ENCODE measurements at places on chromosomes 6 and 20. TPM values are rescaled to one million over a fixed set of nuclear protein-coding genes. Genes with fewer than 3 reads are reported as not detected.

DNA sequence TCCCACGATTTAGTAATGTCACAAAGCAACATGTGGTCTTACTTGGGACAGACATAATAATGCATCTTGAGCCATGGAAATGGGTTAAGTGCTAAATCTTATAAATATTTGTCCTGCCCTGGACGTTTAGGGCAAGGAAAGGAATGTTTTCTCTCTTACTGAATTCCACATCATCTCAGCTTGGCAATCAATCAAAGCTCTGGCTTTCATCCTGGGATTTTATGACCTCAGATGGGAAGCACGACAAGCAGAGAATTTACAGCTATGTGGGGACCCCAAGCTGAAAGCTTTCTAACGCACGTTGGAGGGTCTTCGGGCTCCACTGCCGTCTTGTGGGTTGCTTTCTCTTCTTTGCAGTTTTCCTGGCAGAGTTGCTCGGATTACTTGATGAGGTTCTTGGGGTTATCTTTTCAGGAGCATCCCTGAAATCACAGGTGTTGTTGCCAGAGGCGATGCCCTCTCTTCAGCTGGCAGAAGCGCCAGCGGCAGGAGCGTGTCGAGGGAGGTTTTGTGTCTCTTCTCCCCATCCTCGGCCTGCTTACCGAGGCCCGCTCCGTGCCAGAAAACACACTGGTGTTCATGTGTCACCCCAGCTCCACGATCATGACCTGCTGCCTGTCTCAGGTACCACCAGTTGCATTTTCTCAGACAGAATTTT, 73.4 kb upstream of the FRMD1 start:
- DNase-seq = no peak

SLC24A3 gene
- total RNA-seq = 2.0 TPM

PRKN gene
- total RNA-seq = 15.9 TPM

GRCh38 chr6:168132531-168133167, 53.6 kb upstream of the FRMD1 start:
- DNase-seq = no peak

CTAGE9 gene
- not detected for total RNA-seq

DNA sequence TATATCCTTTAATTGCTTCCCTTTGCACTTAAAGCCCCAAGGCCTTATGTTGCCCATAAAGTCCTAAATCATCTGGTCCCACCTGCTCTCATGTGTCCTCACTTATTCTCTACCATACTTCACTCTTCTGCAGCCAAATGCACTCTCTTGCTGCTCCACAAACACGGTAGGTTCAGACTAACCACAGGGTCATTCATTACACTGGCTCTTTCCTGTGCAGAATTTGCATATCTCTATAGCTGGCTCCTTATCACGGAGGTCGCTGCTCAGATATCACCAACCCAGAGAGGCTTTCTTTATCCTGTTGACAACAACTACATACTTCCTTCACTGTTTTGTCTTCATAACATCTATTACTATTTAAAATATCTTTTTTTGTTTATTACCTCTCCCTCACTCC, 86.8 kb downstream of the MOXD1 start:
- DNase-seq = no peak

DNA sequence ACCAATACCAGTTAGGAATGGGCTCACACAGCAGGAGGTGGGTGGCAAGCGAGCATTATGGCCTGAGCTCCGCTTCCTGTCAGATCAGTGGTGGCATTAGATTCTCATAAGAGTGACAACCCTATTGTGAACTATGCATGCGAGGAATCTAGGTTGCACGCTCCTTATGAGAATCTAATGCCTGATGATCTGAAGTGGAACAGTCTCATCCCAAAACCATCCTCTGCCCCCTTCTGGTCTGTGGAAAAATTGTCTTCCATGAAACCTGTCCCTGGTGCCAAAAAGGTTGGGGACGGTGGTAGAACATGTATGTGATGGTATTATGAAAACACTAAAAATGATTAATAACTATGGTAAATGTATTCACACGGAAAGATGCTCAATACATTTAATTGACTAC, 99.7 kb upstream of the HIVEP1 start:
- no peak for DNase-seq

CST1 gene
- 2.5 TPM for total RNA-seq

GRCh38 chr6:2179241-2179640, 66.2 kb downstream of the GMDS start:
- DNase-seq = no peak

C6orf141 gene
- total RNA-seq = 7.6 TPM

DNA sequence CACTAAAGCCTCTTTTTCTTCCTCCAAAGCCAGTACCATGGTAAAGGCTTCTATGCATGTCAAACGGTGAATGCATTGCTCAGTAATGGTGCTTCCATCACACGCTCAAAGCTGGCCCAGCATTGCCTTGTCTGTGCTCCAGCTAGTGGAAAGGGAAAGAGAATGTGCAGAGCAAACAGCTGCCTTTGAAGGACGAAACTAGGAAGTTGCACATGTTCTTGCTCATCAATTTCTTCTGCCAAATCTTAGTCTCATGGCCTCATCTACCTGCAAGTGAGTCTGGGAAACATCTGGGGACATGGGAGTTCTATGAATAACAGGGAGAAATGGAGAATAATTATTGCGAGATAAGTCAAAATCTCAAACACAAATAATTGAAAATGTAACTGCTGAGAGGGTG, 216.5 kb upstream of the SSTR4 start:
- no peak for DNase-seq

DNA sequence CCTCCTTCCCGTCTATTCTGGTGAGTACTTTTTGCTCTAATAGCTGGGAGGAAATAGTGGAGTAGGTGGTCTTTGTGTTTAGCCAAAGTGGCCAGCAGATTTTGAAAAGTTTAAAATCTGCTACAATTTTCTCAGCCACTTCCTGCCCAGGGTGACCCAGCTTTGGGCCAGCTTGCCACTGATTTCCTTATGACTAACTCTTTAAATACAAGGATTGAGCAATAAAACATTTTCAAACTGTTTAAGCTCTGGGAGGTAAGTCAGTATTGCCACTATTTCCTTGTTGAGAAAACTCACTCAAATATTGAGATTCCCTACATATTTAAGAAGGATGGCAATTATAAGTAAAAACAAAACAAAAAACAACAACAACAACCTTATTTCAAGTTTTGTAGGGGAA, 54.5 kb downstream of the TRMT11 start:
- no peak for DNase-seq

GRCh38 chr6:138441965-138442364, 37.9 kb downstream of the HEBP2 start:
- no peak for DNase-seq

DNA sequence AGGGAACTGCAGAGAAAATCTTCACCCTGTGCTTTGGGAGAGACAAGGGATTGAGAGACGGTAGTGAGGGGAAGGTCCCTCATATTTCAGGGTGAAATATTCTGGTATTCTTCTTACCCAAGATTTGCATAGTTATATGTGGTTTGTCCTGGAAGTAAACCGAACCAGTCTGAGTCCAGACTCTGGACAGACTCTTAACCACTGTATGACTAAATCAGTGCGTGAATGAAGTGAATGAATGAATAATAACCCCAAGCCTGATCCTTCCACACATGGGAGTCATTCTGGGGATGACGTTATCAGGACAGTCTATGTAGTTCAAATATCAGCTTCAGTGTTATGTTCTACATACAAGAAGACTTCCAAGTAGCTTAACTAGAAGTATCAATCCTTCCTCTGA, 690.7 kb downstream of the KIF16B start:
- no peak for DNase-seq

GRCh38 chr20:48026981-48027592, 241.8 kb upstream of the SULF2 start:
- no peak for DNase-seq

ASIP gene
- 3.0 TPM for total RNA-seq

DNA sequence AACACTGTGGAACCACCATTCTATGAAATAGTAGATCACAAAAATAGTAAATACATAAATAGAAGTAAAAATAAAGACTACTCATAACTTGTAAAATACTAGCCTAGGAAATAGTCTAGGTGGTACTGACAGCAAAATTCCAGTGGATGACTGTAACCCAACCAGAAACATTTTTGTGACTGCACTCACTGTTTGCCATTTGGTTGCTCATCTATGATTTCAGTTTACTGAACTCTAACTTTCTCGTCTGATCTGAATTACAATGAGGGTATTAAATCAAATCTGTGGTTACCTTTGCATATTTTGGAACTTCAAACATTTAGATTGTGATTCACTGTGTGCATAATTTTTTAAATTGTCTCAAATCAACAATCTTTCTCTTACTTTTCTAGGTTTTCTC, 151.1 kb downstream of the KHDC1L start:
- DNase-seq = no peak

GRCh38 chr20:51253280-51253679, 230.4 kb upstream of the KCNG1 start:
- DNase-seq = no peak

GRCh38 chr20:10670501-10671220, 3.1 kb downstream of the JAG1 start:
- no peak for DNase-seq

WFDC5 gene
- total RNA-seq = not detected

PGK2 gene
- total RNA-seq = not detected

DNA sequence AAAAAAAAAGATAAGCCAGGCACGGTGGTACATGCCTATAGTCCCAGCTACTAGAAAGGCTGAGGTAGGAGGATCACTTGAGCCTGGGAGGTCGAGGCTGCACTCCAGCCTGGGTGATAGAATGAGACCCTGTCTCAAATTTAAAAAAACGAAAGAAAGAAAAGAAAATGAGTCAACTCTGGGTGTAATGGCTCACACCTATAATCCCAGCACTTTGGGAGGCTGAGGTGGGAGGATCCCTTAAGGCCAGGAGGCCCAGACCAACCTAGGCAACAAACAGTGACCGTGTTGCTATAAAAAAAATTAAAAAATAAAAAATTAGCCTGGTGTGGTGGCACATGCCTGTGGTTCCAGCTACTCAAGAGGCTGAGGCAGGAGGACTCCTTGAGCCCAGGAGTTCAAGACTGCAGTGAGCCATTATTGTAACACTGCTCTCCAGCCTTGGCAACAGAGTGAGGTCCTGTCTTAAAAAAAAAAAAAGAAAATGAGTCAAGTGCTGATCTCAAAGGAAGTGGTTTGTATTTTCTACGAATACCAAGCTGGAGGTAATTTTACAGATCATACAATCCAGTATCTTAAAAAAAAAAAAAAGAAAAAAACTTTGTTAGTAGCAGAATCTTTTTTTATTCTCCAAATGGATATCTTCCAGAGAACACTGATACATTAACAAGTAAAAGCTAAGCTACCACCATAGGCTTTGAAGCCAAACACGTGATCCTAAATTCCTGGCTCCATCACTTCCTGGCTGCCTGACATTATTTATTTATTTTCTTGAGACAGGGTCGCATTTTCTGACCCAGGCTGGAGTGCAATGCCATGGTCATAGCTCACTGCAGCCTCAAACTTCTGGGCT, 5.7 kb downstream of the COMMD7 start:
- DNase-seq = no peak

BMP6 gene
- total RNA-seq = 9.0 TPM

GRCh38 chr6:126066053-126067048, 80.0 kb downstream of the TRMT11 start:
- no peak for DNase-seq

DNA sequence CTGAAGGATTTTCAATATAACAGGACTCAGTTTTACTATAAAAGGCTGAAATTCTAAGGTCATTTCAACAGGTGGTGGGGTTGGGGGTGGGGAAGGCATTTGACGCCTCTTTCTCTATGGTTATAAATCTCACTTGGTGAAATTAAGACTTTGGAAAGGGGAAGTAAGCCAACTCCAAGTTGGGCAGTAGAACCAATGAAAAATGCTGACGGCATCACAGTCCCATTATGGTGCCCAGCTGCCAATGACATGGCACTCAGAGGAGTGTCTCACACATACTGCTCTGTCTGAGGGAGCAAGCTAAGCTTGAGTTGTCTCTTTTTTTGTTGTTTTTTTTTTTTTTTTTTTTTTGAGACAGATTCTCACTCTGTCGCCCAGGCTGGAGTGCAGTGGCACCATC, 4.7 kb downstream of the SLC16A10 start:
- DNase-seq = no peak

- no peak for DNase-seq
Observed at GRCh38 chr6:30957716-30958115, 16.9 kb downstream of the MUCL3 start.

- no peak for DNase-seq
Observed at GRCh38 chr6:3458706-3459421, 2.0 kb upstream of the SLC22A23 start.

- DNase-seq = no peak
Observed at GRCh38 chr6:16698162-16698533, 63.1 kb downstream of the ATXN1 start.

GLP1R gene
- total RNA-seq = 1.6 TPM

SLA2 gene
- total RNA-seq = 0.49 TPM

DNA sequence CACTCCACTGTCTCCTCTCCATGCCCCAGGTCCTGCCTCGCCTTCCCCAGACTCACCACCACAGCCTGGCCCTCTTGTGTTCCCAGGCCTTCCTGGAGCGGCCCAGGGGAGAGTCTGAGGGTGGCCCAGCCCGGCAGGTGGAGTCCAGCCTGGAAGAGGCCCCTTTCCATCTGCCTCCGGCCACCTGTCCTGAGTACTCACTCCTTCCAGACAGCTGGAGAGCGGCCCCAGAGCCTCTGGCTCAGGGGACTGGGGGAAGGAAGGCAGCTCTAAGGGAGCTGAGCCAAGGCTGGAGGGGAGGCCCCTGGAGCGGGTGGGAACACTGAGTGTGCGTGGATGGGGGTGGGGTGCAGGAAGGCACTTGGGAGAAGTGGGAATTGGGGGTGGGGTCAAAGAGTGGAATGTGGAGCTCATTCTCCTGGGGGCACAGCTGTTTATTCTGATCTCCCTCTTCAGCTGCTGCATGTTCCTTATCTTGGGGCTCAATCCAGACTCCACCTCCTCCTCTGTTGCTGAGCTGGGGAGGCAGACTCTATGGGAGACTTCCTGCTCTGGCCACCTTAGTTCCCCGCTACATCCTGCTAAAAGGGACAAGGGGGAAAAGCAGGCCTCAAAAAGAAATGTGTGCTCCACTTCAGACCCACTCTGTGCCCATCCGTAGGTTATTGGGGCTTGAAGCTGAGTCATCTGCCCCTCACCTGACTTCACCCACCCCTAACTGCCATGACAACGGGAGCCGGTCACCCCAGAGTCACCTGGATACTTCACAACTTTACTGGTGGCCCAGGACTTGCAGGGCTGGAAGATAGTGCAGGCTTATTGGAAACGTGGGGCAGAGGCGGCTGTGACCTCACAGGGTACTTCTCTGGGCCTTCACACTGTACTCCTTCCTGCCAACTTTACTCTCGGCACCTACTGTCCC, 19.5 kb upstream of the TAF8 start:
- no peak for DNase-seq

DNA sequence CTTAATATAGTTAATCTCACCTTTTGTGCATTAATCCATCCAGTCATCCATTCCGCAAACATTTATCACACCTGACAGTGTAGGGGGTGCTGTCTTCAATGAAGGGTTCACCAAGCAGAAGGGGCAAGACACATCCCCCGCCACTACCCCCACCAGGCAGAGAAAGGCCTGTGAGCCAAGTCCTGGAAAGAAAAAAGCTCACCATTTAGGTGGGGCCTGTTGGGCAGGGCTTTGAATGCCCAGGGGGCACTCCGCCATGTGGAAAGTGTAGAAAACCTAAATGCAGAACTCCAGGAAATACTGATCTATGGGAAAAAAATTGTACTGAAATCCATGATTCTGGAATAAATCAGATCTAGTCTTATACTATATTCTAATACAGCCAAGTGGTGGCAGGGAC, 4.8 kb upstream of the STX16 start:
- DNase-seq = peak; percentile 39

GRCh38 chr20:47675190-47676142, 109.8 kb downstream of the SULF2 start:
- DNase-seq = no peak

- no peak for DNase-seq
Observed at GRCh38 chr6:145875496-145876211, 61.1 kb upstream of the FBXO30 start.

Measured in sciatic nerve (tissue), 2 donors.